ENCODE measurements at places on chromosomes 6 and 20.

DNA sequence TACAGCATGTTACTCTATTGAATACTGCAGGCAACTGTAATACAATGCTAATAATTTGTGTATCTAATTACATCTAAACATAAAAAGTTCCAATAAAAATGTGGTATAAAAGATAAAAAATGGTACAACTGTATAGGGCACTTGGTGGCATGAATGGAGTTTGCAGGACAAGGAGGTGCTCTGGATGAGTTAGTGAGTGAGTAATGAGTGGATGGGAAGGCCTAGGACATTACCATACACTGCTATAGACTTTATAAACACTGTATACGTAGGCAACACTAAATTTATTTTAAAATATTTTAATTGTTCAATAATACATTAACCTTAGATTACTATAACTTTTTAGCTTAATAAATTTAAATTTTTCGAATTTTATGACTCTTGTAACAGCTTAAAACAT, 579.6 kb upstream of the MAN1A1 start:
- DNase-seq, result no peak

GRCh38 chr6:139944131-139944530, 569.7 kb upstream of the CITED2 start:
- no peak for DNase-seq

- peak; percentile 68 for DNase-seq
Observed at GRCh38 chr20:15895126-15895525, 678.1 kb downstream of the KIF16B start.

DNA sequence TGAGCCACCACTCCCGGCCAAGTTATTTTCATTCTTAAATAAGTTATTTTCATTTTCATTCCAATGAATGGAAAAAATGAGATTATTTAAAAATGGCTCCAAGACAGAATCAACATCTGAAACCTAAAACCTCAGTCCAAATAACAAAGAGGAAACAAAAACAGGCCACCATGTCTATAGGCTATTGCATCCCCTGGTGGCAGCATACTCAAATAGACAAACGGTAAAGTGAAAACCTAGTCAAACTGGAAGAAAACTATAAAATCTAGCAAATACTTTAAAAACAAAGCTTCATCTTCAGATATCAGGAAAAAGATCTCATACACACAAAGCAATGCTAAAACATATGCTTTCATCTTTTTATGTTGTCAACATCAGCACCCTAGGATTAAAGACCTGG, 20.9 kb downstream of the IL17A start:
- no peak for DNase-seq

DNA sequence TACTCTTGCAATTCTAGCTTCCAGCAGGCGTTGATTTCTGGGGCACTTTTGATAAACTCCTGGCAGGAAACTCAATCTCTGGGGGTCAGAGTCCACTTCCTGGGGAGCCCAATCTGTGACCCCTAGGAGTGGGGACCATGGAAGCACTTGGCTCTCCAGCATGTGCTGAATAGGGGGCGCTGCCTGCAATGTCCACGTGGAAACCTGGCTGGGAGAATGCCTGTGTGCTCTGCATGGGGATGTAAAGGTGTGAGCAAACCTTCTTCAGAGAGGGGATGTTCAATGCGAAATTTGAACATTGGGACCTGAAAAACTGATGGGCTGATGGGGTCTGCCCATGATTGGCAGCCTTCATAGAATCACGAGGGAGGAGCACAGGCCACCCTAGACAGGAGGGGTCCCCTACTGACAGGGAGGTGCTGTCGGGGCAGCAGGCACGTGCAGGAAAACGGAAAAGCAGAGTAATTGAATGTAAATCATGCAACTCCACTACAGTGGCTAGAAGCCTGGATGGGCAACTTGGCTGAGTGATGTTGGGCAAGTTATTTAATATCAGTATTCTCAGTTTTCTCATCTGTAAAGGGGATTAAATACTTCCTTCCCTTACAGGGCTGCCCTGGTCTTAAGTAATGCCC, 47.8 kb downstream of the CEP43 start:
- DNase-seq, result no peak
